Nucleus accumbens (tissue), 56 donors: ENCODE measurements at places on chromosomes 5 and 9.

GRCh38 chr5:132102101-132102701 is 28.6 kb downstream of the CSF2 start:
- no peak for DNase-seq

GRCh38 chr5:124651663-124652513 is 94.6 kb downstream of the ZNF608 start:
- peak; percentile 77 for DNase-seq

DNA sequence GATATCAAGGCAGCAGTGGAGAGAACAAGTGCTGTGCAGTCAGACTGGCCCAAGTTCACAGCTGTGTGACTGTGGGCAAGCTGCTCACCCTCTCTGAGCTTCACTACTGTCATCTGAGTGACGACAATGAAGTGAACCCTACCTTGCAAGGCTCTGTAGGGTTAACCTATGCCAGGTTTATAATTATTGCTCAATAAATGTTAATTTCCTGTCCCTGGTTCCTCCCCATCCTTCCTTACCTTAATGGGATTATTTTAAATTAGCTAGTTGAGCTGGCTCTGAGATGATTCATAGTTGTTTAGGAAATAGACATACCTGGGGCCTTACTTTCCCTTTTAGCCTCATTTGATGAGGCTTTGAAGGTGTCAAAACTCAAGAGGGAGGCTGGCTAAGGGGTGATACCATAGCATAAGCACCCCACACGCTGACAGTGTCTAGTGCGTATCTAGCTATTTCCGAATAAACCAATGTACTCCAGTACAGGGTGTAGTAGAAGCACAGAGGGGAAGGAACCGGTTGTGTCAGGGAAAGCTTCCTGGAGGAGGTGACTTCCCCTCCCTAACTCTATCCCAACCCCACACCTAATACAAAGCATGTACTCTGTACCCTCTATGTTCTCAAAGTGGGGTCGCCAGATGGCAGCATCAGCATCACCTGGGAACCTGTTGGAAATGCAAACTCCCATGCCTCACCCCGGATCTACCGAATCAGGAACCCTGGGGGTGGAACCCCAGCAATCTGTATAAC is 63.3 kb upstream of the SLC25A51 start:
- no peak for DNase-seq

DNA sequence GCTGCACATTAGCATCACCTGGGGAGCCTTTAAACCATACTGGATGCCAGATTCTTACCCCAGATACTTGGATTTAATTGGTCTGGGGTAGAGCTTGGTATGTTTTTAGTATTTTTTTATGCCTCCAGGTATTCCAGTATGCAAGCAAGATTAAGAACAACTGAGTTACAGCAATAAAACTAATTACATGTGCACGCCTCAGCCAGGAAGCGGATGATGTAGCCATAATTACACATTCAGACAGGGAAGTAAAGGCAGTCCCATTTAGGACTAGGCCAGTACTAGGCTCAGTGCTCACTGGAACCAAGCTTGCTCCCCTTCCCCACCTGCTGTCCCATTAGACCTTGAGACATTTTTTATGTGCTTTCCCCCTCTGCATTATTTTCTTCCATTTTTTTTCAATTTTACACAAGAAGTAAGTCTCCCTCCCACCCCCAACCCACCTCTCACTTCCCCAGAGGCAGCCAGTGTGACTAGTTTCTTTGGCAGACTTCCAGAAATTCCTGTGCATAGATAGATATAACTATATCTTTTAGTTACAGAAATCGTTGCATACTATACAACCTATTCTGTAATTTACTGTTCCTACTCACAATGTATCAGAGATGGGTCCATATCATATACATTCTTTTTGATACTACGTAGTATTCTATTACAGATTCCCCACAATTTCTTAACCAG is 7.1 kb upstream of the GNAQ start:
- no peak for DNase-seq

- no peak for DNase-seq
Measured at GRCh38 chr5:35237580-35238376, 7.5 kb upstream of the PRLR start.

GRCh38 chr9:100038472-100038871 is 60.3 kb downstream of the ERP44 start:
- no peak for DNase-seq

GRCh38 chr5:159098603-159099436 is 896 bp downstream of the EBF1 start:
- DNase-seq = no peak

GRCh38 chr9:14957109-14957508 is 46.9 kb upstream of the FREM1 start:
- DNase-seq = no peak

DNA sequence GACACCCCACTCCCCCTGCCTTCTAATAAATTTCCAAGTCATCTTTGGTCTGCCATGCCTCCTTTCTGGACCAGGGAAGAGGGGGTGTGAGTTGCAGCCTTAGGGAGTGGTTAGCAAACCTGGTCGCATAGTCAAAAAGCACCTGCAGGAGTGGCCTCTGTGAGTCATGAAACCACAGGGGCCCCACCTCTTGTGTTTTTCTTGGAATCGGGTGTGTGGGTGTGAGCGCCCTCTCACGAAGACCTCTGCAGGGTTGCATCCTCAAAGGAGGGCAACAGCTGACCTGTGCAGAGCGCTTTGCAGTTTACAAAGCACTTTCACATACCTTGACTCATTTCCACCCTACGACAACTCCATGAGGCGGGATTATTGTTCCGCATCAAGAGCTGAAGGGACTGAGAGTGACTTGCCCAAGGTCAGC is 36.8 kb upstream of the TEX48 start:
- no peak for DNase-seq

DNA sequence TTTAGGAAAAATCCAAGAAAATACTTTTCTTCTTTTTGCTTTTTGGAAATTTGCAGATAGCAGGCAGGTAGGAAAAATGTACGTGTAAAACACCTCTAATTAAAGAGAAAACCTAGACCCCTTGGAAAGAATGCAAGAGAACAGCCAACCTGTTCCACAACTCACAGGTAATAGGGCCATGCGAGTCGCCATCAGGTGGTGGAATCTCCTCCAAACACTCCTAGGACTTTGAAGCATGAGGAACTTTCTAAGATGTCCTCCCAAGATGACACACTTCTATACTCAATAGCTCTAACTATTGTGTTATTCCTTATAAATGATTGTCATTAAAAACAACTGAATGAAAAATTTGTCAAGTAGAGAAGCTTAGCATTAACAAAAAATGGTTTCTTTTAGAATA is 174.0 kb downstream of the TMC1 start:
- DNase-seq = no peak

- no peak for DNase-seq
Measured at GRCh38 chr5:157026789-157027424, 32.0 kb downstream of the HAVCR1 start.

DNA sequence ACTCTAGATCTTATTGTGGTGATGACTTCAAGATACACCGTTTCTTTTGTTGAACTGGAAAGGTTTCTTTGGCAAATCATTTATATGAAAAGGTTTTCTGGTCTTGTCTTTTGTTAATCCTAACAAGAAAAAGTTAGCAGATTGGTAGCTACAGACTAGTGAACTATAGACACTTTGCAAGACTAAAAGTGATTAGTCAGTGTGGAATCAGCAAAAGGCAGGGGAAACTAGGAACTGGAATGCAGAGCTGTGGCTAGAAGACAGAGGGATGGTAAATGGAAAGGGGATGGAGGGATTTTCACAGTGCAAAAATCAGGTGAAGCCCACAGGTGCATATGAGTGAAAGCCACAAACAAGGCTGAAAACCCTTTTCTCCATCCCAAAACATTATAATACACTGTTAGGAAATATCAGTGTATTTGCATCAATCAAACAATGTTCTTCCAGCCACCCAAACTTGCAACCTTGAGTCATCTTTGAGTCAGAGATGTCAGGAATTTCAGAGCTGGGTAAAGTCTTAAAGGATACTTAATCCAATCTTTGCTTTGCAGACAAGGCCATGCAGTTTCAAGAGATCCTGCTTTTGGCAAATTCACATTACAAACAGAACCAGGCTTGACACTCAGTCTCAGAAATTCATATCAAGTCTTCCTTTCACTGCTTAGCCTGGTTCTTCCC is 52.7 kb downstream of the PLK2 start:
- DNase-seq = no peak

DNA sequence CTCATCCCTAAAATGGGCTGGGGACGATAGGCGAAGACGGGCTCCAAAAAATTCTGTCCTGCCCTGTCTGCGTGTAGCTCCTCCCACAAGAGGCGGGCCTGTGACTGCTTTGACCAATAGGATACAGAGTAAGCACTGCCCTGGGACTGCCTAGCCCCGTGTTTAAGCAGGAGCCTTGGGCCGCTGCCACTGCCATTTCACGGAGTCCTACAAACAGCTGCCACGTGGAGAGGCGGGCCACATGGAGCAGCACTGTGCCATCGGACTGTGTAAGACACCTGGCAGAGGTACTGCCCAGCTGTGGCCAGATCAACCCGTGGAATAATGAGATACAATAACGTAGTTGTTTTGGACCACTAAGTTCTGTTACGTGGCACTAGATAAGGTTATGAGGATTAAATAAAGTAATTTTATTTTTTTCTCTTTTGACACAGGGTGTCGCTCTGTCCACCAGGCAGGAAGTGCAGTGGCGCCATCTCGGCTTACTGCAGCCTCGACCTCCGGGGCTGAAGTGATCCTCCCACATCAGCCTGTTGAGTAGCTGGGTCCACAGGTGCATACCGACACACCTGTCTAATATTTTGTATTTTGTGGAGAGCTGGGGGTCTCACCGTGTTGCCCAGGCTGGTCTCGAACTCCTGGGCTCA is 87.2 kb downstream of the LMNB1 start:
- no peak for DNase-seq

- no peak for DNase-seq
Measured at GRCh38 chr5:180495292-180495691, 1.1 kb downstream of the CNOT6 start.

- DNase-seq = no peak
Measured at GRCh38 chr9:2771087-2771486, 53.8 kb downstream of the KCNV2 start.

DNA sequence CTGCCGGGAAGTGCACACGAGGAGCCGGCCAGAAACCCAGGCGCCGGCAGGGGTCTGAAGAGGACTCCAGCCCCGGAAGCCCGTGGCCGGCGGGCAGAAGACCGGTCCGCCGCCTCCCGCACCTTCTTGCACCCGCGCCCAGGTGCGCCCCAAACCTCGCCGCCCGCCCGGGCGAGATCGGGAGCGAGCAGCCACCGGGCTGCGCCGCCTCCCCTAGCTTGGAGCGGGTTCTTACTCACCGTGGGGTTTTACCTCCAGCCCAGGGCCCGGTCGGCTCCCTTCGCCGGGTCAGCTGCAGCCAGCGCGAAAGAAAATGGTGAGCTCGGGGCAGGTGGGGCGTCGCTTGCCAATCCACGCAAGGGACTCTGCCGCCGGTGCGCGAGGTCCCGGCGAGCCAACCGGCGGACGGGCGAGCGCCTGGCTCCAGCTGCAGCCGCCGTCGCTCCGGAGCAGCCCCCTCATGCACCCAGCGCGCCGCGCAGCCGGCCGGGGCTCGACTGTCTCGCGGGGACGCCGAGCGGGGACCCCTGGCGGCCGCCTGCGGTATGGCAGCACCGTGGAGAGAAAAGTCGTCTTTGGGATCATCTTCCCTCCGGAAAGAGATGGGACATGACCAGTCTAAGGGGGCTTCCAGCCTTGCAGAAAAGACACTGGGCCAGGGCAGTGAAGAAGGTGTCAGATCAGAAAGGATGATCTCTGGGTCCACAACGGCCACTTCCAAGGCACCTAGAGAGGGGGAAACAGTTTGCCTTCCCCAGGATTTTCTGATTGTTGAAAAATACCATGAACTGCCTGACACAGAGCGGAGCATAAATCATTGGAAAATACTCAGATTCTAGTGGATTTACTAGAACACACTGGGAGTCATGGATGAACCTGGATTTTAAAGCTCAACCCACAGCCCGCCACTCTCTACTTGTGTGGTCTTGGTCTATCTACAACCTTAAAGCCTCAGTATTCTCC is at the start of gene MOB3B:
Gene MOB3B, minus strand, starts transcription at position 499 of the 963 bp plus-strand sequence. CDS start 74,264 bp downstream, outside the sequence.
- DNase-seq = peak; percentile 66

DNA sequence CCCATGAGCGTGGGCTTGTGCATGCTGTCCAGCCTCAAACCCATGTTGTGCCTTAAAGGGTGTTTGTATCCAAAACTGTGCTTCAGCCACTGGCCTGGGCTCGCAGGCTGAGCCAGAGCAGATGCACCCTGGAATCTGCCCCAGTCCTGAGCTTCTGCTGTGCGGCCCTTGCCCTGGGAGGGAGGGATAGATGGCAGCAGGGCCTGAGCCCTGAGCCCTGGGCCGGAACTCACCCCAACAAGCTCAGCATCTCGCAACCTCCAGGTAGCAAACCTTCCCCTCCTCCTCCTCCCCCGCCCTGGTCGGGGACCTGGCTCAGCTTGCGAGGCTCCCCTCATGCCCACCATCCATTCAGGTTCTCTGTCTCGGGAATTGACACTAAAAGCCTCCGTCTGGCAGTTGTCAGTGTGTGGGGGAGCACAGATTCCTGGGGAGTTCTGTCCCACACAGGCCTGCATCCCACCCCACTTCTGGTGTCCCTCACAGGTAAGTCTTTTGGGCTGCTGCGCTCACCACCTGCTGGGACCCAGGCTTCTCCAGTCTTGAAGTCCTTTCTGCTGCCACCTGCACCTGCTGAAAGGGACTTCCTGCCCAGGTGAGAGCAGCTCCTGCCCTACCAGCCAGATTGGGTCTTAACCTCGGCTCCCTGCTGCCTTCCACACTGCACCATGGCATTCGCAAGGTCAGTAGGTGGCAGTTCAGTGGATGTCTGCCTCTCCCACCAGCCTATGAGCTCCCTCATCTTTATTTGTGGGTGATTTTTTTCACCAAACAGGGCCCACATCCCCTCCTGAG is 55.2 kb upstream of the OLFM1 start:
- no peak for DNase-seq

DNA sequence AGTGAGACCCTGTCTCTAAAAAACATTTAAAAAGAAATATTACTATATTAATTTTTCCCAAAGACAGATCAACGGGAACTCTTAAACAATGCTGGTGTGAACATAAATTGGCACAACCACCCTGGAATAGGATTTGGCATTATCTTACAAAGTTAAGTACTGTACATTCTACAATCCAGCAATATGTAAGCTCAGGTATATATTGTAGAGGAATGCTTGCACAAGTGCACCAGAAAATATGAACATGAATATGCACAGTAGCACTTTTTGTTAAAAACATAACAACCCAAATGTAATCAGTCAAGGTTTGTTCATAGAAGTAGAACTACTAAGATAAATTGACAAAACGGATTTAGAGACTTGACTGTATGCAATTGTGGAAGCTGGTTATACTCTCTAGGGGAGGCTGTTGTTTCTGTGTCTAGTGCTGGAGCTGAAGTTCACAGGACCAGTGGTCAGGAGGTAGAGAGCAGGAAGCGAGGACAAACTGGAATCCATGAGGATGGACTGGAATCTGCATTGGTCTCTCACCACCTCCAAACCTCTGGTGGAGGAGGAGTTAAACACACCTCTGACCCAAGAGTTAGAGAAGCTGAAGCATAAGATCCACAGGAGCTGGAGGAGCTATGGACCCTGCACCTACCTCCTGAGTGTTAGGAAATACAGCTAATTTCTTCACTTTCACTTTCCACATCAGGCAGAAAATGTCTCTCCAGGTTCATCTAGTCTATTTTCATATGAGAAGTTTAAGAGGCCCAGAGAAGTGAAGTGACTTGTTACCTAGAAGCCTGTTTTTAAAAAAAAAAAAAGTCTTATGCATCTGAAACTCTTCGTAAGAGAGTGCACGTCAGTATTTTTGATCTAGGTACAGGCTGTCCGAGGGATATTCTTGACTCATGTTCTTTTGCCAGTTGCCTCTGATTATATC is 20.3 kb upstream of the RIC1 start:
- DNase-seq = no peak
